Stimulated activated CD4-positive, alpha-beta T cell treated with anti-CD3 and anti-CD28 coated beads, Interleukin-12 subunit alpha, Interleukin-12 subunit beta, amount 100 ng/mL, for 48 hours (primary cell): ENCODE measurements at places on chromosomes 7 and 10.

DNA sequence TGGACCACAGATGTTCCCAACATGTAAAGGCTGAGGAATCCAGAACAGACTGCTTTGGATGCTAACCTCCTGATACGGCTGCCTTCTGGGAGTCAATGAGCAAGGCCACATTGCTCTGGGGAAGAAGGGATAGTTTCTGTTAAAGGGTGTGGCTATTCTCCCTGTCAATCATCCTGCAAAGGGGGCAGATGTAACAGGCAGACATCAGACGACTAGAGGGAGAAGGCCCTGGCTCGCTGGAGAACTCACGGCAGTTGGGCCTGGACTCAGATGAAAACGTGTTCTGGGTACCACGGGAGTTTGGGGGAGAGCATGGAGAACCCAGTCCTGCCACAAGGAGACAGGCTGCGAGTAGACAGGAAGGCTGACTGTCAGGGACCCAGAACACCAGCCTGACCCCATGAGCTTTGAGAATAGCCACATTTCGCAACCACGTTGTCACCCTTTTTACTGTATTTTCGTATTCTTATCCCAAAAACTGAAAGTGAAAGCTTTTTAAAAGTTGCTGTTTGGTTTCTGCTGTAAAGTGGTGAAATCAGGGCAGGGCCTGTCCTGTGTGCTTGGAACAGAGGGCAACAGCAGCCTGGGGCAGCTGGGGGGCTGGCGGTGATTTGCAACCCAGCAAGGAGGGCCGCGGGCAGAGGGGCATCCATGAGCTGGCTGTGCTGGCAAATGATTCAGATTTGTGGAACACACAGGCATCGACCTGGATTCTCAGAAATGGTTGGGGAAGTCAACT lies 95.3 kb downstream of the MYOF start:
- DNase-seq: no peak

GRCh38 chr7:92330835-92331438 lies 85.2 kb downstream of the ANKIB1 start:
- DNase-seq: no peak

DNA sequence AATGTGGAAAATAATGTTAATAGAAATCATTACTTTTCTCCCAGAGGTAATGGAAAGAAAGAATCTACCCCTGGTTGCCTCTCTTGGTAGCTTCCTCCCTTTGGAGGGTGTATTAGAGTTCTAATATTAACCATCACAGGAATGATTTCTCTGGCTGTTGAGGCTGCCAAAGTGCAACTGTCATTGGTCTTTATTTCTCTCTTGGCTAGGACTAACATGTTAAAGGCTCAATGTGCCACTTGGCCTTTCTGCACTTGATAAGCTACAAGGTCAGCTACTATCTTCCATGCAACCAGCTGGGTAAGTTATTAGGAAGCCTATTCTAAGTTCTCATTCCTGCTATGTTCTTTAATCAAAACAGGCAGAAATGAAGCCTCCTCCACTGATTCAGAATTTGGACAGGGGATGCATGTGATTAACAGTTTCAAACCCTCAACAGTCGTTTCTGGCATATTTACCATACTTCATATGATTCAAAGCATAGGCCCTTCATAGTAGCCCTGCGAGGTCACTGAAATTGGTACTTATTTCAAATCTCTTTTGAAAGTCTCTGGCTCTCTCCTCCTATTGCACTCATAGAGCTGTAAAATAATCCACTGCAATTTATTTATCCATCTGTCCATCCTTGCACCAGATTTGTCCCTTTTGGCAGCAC lies 645.0 kb downstream of the SORCS1 start:
- no peak for DNase-seq

- no peak for DNase-seq
Observed at GRCh38 chr10:94065362-94065761, 71.6 kb downstream of the PLCE1 start.

- DNase-seq: no peak
Observed at GRCh38 chr7:16735020-16735419, 18.5 kb upstream of the TSPAN13 start.

DNA sequence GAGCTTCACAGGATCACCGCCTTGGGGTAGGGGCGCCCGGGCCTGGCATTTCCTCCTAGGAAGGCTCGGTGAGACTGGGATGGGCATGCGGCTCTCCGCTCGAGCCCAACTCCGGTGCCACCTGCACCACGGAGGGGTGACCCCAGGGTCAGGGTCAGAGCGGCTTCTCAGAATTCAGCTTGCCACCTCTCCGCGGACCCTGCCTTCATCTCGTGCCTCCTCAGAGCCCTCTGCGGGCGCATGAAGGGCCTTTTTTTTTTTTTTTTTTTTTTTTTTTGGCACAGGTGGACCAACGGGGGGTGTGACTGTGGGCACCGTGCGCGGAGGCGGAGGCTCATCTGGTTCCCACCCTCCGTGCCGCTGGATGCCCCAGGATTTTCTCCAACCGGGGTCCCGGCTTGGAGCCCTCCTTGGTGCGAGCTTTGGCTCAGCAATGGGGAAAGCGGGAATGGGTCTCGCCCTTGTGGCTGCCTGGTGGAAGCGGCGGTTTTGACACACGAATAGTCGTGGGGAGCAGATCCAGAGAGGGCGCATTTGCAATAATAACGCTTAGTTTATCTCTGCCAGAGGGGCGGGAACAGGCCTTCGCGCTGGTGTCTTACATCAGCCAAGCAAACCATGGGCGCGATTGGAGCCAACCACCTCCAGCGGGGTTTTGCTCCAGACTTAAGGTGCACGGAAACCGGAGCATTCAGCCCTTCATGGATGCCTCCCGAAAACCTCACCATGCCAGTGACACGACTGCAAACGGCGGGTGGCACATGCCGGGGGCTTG lies 5.0 kb upstream of the TNRC18 start:
- no peak for DNase-seq

DNA sequence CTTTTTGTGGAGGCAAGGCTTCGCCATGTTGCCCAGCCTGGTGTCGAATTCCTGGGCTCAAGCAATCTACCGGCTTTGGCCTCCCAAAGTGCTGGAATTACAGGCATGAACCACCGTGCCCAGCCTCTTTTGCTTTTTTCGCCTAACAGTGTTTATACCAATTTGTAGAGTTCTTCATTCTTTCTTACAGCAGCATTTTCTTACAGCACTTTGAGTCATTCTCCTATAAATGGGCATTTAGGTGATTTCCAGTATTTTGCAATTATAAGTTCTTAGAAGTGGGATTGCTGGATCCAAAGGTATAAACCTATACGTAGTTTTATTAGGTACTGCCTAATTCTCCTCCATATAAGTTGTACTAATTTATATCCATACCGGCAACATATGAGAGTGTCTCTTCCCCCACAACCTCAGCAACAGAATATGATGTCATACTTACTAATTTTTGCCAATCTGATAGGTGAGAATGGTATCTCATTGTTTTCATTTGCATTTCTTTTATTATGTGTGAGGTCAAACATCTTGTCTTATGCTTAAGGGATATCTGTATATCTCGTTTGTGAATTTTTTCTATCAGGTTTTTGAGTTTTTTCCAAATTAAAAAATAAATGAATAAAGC lies 39.1 kb downstream of the SUFU start:
- no peak for DNase-seq

GRCh38 chr10:78721231-78721630 lies 347.5 kb upstream of the ZMIZ1 start:
- no peak for DNase-seq

DNA sequence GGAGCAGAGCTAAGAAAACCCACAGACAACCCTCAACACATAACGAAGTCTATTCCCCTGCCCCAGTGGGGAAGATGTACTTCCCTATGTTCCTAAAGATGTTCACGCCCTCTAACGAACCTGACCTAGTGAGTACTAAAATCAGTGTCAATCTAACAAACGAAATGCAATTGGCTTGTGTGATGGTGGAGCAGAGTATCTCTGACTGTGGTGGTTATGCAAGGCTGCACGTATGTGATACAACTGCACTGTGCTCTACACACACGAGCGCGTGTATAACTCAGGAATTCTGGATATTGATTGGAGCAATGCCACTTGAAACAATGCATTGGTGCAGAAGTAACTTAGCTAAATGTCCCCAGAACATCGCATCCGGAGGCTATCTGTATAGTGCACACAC lies 1.3 kb downstream of the ANKRD16 start:
- DNase-seq: no peak

- DNase-seq: no peak
Observed at GRCh38 chr10:52437205-52437646, 123.1 kb downstream of the DKK1 start.

DNA sequence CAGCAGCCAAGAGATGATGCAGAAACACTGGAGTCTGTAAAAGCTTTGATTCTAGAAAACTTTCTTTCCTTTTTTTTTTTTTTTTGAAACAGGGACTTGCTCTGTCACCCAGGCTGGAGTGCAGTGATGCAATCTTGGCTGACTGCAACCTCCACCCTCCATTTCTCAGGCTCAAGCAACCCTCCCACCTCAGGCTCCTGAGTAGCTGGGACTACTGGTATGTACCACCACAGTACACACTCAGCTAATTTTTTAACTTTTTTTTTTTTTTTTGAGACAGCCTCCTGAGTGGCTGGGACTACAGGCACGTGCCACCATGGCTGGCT lies 17.0 kb upstream of the BAG3 start:
- DNase-seq: no peak

GRCh38 chr10:103679096-103679790 lies 176.1 kb downstream of the SH3PXD2A start:
- DNase-seq: no peak

GRCh38 chr10:71309919-71310318 lies 9.1 kb upstream of the SLC29A3 start:
- DNase-seq: no peak

DNA sequence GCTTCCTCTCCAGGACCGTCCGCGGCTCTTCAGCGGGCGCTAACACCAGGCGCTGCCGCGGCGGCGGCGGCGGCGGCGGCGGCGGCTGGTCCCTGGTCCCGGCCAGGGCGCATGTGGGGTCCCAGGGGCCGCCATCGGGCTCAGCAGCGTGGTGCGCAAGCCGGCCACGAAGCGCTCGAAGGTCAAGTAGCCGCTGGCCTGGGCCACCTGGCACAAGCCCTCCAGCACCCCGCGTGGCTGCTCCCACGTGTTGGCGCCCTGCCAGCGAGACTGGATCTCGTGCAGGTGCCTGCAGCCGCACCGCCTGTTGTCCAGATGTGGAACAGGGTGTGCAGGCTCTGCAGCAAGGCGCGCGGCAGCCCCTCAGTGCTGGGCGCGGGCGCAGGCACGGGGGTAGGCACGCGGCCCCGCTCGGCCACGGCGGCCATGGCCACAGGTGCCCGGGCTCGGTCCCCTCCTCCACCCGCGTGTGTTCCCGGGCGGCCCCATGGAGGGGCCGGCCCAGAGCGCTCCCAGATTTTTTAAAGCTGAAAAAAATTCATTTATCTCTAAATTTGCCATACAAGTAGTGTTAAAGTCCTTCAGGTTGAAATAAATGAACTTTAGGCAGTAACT lies 884.2 kb upstream of the ZNF722 start:
- DNase-seq: no peak

DNA sequence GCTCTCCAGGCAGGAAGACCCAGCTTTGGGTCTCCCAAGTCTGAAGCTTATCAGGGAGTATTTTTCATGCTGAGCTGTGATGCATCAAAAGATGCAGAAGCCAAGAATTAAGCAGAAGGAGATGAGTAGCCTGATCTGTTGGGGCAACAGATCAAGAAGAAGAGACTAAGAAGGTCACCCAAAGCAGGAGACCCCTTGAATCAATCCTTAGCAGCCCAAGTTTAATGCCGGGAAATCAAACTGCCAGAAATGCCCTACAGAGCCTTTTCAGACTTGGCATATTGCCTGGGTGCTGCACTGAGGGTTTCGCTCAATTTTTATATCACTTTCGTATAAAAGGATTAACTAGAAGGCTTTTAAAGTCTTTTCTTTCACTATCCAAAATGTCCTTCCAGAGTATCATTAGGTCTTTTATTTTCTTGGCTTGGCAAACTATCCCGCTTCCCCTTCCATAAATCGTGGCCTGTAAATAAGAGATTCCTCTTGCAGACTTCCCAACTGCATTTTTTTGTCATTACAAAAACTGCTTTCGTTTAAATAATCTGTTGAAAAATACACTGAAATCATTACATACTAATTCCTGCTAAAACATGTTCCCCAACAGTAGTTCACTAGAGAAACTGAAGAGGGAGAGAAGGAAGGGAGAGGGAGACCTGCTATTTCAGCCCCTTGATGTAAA lies 49.0 kb upstream of the STK17A start:
- no peak for DNase-seq

- no peak for DNase-seq
Observed at GRCh38 chr7:131302876-131303707, 24.6 kb upstream of the MKLN1 start.
